ENCODE measurements at places on chromosomes 1 and 21. TPM values are rescaled to one million over a fixed set of nuclear protein-coding genes. Genes with fewer than 3 reads are reported as not detected.

The VPS45 gene
- total RNA-seq, result 36.8 TPM

The TMEM125 gene
- total RNA-seq, result 1.9 TPM

The TCHH gene
- total RNA-seq, result 0.11 TPM

The FABP3 gene
- 3.3 TPM for total RNA-seq

The ARPC5 gene
- 47.8 TPM for total RNA-seq

The MATN1 gene
- 0.72 TPM for total RNA-seq

The MAP1LC3C gene
- total RNA-seq, result 1.8 TPM

The CALML6 gene
- not detected for total RNA-seq

The FOXJ3 gene
- total RNA-seq, result 36.4 TPM

The SEMA4A gene
- 2.7 TPM for total RNA-seq

The PTGFR gene
- 5.7 TPM for total RNA-seq

The ACTL8 gene
- not detected for total RNA-seq

The USP16 gene
- 35.6 TPM for total RNA-seq

Data from ovary (tissue), 10 donors.